AG04449 (cell line): ENCODE measurements at places on chromosomes 1 and 21.

DNA sequence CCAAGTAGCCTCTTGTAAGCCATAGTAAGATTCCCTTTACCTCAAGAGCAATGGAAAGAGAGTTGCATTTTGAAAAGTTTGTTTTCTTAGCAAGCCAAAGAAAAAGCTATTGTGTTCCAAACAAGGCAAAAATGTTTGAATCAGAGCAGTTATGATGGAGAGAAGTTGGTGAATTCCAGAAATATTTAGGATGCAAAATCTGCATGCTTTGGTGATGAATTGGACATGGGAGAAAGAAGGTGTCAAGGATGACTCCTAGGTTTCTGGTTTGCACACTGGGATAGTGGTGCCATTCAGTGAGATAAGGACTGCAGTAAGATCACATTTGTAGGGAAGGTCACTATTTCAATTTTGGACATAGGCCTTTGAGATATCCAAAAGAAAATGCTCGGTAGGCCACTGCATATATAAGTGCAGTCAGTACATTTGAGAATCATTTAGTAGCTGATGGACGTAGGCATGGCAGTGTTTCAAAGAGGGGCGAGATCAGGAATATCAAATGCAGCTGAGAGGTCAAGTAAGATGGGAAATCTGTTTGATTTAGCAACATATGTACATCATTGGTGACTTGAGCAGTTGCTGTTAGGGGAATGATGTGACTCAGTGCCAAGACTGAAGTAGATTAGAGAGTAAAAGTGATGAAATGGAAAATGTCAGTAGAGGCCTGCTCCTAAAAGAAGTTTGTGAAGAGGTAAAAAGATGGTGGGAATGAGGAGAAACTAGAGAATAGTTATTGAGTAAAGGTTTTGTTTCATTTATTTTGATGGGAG is 33.9 kb upstream of the GPR25 start:
- DNase-seq = no peak

DNA sequence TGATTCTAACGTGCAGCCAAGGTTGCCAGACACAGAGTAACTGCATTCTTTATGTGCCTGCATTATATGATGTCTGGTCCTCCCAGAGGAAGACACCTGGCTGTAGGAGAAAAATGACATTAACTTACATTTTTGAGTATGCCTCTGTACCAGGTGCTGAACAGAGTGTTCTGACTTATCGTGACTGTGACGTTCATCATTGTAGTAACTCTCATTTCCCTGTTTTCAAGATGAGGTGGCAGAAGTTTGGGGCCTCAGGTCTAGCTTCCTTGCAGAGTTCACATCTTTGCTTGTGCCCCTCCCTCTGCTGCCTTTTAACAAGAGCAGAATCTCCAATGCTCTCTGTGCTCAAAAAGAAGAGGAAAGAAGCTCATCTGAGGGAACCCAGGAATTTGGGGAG is 488.0 kb downstream of the AJAP1 start:
- no peak for DNase-seq

DNA sequence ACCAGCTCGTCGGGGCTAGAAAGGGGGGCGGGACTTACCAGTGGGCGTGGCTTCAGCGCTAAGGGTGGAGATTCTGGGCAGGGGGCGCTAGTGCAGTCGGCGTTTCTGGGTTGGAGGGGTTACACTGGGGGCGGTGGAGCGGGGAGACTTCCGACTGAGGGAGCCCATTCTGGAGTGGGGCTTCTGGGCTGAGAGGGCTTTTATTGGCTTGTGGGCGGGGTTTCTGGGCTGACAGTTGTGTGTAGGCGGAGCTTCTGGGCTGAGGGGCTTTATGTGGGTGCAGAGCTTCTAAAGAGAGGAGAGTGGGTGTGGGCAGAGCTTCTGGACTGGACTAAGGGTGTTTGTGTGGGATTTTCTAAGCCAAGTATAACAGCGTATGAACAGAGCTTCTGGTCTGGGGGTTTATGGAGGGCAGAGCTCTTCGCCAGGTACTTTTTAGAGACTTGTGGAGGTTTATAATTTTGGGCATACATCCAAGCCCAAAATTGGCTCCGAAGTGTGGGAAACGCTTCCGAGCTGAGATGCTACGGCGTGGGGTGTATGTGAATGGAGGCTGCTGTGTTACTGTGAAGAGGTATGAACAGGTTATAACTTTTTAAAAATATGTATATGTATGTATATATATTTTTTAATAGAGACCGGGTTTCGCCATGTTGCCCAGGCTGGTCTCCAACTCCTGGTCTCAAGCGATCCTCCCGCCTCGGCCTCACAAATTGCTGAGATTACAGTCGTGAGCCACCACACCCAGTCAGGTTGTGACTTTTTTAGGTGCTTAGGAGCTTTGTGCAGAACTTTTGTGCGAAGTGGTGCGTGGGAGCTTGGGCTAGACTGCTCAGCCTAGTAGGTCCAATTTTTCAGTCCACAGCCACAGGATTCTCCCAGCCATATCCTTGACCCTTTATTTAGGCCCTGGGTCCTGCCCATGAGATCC is 825 bp downstream of the TMEM39B start:
- DNase-seq = no peak

DNA sequence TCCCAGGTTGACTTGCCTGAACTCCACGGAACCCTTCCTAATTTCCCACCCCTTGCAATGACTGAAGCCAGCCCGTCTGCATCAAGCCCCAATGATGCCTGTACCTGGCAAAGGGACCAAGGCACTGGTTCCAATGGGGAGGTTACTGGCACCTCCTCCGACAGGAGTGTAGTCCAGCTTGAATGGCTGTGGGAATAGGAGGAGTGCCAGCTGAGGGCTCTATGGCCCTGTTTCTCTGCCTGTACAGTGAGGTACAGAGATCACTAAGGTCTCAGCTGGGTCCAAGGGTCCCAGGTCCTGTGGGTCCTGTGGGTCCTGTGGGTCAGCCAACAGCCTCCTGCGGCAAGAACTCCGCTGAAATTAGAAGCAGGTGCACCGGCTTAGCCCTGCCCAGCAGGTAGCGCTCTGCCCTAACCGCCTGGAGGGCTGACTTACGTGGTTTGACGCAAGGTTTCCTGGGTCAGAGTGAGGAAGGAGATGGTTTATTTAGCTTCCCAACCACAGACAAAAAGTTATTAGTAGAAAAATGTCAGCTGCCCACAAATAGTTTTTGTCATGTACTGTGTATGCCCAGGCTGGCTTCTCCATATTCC is 9.9 kb upstream of the SPRR4 start:
- no peak for DNase-seq

DNA sequence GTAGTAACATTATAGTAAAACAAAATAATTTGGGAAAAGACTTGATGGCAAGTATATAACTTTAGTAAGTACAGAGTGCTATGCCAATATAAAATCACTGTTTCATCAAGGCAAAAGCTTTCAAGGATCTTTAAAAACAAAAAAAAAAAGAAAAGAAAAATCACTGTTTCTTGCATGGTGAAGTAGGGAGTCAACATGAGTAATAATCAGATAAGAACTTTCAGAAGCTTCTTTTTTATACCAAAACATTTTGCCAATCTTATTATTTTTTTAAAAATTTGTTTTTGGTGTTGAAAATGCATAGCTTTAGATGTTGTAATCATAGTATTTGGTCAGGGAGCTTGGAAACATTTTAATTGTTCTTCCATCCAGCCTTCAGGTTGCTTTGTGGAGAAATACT is 37.2 kb downstream of the CAMSAP2 start:
- DNase-seq = no peak

DNA sequence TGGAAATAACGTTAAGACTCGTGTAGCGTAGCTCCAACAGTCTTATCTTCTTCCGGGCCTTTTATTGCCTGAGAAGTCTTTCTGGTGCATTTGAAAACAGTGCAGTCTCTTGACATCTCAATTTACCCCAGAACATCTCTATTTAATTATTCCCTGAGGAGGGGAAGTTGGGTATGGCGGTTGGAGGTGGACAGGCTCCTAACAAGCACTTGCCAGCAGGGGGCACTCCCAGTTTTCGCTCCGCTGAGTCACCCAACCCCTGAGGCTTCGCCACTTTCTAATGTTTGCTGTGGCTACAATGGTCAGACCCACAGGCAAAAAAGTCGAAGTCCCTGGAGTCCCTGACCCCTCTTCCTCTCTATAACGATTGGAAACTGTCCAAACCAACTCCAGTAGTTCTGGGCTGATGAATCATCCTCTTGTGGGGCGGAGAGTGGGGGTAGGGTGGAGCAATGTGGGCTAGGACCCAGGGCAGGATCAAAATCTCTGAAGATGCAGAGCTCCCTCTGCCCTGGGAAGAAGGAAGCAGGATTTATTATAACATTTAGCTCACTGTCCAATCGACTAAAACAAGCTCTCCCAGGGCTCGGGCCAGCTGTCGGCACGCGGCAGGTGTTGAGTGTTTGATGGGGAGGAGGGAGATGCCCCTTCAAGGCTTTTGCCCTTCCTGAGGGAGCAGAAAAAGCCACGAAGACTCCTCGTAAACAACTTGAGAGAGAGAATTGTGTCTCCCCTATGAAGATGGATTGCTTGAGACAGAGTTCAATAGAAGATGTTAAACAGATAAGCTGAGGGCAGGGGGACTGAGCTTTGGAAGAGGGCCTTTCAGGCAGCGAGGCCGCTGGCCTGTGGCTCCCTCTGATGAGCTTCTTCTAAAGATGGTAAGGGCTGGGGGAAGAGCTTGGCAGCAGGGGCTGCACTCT is 85.7 kb downstream of the BRINP2 start:
- no peak for DNase-seq

- DNase-seq = peak; percentile 50
Measured at GRCh38 chr1:179091691-179092165, 9.9 kb downstream of the TOR3A start.

- no peak for DNase-seq
Measured at GRCh38 chr1:8283058-8283884, 34.6 kb upstream of the SLC45A1 start.

GRCh38 chr1:40877698-40878097 is 15.5 kb upstream of the CITED4 start:
- DNase-seq = peak; percentile 67

DNA sequence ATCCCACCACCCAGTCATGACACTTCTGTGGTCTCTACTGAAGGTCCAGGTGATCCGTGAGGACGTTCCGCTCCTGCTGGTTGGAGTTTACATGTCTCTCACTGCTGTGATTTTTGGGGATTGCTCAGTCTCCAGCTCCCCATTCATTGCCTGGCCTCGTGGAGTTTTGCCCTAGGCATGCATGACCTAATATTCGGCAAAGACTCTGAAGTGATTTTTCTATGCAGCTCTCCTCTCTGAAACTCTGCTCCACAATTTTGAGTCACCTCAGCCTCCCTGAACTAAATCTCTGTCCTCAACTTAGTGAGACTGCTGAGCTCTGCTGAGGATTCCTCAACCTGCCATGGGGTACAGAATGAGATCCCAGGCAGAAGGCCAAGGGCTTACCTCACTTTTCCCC is 174.4 kb upstream of the FGGY start:
- DNase-seq = no peak

DNA sequence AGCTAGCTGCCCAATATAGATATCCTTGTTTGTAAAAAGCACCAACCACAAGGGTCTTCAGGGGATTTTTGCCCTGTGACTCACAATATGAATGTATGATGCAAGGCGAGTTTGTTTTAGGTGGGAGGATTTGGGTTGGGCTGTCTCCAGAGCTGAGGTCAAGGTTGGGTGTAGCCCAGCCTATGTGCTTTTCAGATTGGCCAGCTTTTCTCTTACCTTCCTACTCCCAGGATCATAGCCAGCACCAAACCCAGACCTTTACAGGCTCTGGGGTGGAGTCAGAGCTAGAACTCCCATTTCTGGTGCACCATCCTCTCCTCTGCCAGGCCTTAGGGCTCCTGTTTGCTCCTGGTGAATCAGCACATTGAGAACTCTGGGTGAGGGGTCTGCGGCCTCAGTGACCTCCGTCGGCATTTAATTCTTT is 55.6 kb upstream of the GCLM start:
- DNase-seq = no peak

DNA sequence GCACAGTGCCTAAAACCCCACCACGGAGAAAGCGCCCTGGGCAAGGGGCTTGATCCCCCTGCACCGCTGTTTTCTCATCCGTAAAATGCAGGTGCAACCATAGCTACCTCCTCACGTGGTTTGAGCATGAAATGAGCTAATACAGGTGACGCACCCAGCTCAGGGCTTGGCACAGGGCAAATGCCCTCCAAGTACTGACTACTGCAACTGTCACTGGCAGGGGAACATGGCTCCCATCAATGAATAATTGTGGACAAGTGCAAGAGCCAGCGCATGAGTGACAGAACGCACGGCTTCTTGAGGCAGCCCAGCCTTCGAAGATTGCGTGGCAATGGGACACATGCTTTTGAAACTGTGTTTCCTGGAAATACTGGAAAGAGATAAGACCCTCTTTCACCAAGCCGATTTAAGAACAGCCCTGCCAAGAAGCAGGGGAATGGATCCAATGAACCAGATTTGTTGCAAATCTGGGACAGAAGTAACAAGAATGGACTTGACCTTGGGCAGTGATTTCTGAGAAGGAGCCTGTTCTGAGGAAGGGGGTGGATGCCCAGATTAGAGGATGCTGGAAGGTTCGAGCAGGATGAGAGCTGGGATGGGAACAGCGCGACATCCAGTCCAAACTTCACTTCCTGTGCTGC is 92.8 kb upstream of the IFFO2 start:
- DNase-seq = no peak

DNA sequence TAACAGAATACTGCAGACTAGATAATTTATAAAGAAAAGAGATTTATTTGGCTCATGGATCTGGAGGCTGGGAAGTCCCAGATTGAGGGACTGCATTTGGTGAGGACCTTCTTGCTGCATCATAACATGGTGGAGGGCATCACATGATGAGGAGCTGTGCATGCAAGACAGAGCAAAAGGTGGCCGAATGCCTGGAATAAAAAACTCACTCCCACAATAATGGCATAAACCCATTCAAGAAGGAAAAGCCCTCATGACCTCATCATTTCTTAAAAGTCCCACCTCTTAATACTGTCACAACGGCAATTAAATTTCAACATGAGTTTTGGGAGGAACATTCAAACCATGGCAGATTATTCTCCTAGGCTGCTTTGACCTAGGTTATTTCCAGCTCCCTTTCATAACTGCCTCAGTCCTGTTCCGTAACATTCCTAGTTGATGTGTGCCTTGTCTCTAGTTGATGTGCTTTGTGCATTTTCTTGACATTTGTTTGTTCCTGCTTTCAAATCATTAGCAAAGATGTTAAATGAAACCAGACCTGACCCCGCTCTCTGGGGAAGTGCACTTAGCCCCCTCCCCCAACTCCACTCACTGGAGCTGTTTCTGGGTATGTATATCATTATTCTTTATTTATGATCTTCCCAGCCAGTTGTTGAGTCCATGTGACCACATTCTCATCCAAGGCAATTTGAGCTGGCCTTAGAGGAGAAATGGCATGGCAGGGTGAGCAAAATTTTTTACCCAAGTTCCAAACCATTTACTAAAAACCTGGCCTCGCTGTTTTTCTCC is 148.5 kb downstream of the GDAP2 start:
- no peak for DNase-seq

DNA sequence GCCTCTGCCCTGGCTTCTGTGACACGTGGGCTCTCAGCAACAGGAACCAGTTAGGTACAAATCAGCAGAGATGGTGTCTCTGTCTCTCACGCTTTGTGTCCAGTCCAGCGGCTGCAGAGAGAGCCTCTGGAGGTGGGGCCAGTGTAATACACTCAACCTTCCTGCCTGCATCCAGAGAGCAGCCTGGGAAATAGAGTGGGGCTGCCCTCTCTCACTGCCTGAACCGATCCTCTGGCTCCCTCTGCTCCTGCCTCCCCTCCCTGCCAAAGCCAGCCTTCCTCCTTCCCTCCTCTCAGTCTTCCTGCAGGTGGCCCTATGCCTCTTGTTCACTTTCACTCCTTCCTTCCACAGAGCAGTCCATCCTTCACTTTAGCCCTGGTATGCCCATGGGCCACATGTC is at the start of gene ZNF648:
Gene ZNF648, minus strand, starts transcription at position 119 of the 400 bp plus-strand sequence. CDS start 3,702 bp downstream, outside the sequence.
- no peak for DNase-seq

GRCh38 chr1:245041058-245041698 is 113.6 kb upstream of the KIF26B start:
- DNase-seq = no peak
